SJCRH30 (cell line): ENCODE measurements at places on chromosomes 7 and 10. TPM values are rescaled to one million over a fixed set of nuclear protein-coding genes. Genes with fewer than 3 reads are reported as not detected.

- no peak for DNase-seq
Measured at GRCh38 chr10:95201736-95202135, 7.7 kb downstream of the ACSM6 start.

DNA sequence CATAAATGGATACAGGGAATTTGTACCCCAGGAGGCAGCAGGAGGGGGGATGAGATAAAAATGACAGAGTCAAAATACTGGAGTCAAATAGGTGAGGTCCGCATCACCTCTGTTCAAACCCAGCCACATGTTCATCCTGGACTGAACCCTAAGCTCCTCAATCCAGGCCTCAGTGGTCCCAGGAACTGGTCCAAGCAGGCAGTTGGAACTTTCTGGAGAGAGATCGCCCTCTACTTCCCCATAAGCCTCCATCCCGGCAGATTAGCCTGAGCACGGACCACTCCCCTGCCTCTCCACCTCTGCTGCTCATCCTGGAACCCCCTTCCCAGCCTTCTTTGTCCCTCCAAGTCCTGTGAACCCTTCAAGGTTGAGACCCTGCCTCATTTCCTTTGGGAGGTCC lies 959.7 kb upstream of the ZNF722 start:
- DNase-seq = no peak

DNA sequence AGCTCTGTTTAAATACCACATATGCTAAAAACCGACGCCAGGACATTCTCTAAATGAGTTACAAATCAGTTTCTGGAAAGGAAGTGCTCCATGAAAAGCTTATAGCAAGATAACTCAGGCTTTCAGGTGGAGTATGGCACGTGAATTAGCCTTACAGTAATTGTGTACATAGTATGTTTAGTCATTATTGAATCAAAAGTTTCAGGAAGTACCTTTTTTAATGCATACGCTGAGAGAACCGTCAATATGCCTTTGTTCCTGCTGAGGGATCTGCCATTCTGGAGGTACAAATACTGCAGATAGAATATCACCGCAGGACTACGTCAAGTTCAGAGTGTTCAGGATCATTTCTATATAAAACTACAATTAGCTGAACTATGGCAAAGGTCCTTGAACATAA lies 45.7 kb downstream of the ANKMY2 start:
- no peak for DNase-seq

- no peak for DNase-seq
Measured at GRCh38 chr7:84249656-84250055, 55.1 kb upstream of the SEMA3A start.

DNA sequence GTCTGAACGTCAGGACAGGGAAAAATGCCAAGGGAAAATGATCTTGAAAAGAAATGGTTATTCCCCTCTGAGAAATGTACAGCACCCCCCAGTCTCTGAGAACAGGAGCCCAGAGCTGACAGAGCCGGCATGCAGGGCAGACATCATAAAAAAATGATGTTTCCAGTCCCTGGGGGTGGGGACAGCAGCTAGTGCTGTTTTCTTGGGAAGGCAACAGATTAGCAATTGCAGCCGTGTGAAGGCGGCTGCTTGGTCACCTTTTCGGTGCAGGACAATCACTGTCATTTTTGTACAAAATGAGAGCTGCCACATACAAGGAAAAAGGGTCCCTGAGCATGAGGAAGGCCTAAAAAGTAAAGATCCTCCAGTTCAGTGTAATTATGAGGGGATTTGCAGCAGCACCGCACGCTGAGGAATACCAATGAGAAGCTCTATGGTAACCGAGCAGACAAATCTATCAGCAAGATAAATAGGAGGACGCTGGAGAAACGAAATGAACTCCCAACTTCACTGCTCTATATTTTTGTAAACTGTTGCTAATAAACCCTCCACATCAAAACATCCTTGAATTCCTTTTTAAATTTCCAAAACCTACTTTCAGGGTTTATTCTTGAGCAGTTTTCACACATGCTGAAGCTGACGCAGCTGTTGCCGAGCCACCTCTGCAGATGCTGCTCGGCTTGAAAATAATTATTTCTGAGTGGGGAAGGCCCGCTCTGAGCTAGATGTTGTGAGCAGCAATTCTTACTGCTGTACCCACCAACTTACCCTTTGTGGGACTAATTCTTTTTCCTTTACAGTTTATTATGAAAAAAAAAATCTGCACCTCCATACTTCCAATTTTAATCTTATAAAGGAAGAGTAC lies 98.2 kb upstream of the NEBL start:
- peak; percentile 30 for DNase-seq

GRCh38 chr7:128829391-128830166 lies 627 bp upstream of the FLNC start:
- DNase-seq = peak; percentile 60

GRCh38 chr7:47479821-47480575 lies 101.9 kb downstream of the TNS3 start:
- no peak for DNase-seq

GRCh38 chr7:87517136-87517815 lies 41.8 kb upstream of the ABCB4 start:
- DNase-seq = no peak

- no peak for DNase-seq
Measured at GRCh38 chr10:66252986-66253385, 672.9 kb upstream of the LRRTM3 start.

DNA sequence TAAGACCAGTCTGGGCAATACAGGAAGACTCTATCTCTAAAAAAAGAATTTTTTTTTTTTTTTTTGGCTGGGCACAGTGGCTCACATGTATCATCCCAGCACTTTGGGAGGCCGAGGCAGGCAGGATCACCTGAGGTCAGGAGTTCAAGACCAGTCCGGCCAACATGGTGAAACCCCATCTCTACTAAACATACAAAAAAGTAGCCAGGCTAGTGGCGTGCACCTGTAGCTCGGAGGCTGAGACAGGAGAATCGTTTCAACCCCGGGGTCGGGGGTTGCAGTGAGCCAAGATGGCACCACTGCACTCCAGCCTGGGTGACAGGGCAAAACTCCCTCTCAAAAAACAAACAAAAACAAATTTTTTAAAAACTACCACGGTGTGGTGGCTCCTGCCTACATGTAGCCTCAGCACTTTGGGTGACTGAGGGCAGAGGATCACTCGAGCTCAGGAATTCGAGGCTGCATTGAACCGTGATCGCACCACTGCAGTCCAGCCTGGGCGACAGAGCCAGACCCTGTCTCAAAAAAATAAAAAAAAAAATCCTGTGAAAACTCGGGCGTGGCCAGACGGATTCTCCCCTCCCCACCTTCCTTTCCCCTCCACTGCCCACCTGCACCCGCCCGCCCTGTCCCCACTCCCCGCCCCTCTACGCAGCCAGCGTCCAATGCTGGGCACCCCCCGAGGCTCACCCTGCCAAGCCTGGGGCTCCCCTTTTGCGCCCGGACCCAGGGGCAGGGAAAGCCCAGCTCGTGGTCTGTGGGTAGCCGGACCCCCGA lies 745 bp upstream of the ORAI2 start:
- no peak for DNase-seq

DNA sequence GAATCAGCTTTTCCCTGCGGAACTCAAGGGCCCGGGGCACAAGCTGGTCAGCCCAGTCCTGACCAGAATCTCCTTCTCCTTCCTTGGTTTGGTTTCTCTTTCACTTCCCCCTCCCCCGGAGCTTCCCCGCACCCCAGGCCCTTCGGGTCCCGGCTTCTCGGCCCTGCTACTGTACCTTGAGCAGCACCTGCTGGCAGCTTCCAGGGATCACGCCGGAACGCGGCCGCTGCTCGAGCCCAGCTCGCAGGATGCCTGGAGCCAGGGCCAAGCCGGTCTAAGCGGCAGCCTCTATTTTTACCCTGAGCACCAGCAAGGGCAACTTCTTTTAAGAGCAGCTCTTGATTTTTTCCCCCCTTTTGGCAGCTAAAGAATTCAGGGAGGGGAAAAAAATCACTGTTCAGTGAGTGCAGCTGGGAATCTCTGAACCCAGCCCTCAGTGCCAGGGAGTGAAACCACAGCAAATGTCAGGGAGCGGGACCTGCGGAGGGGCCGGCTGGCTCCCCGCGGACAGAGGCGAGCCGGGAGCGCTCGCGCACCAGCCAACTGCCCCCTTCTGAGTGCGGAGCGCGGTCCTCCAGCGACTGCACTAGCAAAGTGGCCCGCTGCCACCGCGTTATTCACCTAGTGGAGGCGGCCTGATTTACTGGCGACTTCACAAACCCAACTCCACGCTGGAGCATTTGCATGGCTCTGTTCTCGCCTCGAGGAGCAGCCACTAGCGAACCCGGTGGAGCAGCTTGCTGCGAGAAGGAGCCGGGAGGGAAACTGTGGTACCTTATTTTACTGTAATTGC lies 2.4 kb upstream of the INHBA start:
- DNase-seq = peak; percentile 30

GRCh38 chr10:21724687-21725367 lies 190.8 kb downstream of the MLLT10 start:
- peak; percentile 99 for DNase-seq

DNA sequence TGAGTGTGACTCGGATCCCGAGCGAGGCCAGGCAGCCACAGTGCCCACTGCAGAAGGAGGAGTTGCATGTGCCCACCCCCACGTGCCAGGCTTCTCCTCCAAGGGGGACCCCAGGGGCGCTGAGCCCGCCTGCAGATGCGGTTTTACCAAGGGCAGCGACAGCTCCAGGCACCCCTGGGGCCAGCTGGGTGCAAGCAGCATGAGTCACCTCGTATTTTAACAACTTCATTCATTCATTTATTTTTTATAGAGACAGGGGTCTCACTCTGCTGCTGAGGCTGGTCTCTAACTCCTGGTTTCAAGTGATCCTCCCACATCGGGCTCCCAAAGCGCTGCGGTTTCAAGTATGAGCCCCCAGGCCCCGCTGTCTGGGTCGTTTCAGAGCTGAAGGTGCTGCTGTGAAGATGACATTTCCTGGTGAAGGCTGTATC lies 1.3 kb upstream of the FOXL3 start:
- no peak for DNase-seq

- no peak for DNase-seq
Measured at GRCh38 chr7:116579835-116580234, 55.0 kb downstream of the CAV1 start.

DNA sequence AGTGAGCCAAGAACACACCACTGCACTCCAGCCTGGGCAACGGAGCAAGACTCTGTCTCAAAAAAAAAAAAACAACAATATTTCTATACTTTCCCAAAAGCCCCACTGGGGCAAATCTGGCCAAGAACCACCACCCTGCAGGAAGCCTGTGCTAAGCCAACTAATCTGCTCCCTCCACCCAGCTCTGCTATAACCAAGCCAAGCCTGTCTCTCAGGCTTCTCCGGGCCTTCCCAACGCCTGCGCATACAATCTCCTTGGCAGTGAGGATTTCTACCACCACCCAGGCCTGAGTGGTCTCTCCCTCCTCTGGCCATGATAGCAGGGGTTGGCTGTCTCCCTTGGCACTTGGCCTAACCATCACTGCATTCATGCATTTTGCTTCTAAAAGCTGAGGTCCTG lies 14.2 kb downstream of the DDX56 start:
- no peak for DNase-seq

DNA sequence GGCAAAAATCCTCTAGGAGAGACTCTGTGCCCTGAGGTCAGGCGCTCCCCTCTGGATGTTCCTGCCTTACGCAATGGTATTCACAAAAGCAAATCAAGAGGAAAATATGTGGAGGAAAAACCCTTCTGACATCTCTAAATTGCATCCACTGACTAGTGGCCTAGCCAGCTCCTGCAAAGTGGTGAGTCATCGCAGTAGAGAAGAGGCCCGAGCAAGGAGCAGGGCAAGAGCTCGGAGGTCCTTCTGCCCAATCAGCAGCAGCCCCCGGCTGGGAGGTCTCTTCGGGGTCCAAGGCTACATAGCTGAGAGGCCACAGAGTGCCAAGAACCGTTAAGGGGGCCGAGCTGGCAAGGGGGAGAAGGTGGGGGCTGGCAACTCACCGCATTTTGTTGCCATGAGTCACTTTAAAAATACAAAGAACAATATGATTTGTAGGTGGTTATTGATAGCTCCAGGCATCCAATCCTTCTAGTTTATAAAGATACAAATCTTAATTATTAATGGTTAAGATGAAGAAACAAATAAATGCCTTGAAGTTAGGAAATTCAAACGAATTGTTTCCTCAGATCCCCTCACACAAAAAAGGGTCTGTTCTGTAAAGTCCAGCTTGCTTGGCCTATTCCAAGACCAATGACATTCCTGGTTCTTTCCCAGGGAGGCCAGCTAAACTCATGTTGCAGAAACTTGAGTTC lies 161.6 kb downstream of the PKD1L1 start:
- DNase-seq = peak; percentile 93

- DNase-seq = no peak
Measured at GRCh38 chr7:101963693-101964092, 146.3 kb downstream of the CUX1 start.

DNA sequence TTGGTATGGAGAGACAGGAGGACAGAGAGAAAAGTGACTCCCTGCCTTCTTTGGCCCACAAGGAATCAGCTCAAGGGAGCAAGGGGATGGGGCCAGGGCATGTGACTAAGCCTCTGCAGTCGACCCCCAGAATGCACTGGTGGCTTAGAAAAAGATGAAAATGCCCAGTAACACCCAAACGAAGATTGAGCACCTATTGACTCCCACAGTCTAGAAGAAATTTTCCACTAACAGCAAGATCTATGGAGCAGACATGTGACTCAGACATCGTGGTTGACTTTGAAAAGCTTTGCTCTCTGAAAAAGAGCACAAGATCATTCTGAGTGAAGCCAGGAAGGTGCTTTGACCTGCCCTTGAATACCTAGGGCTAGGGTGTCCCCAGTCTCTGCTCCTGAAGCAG lies 586.0 kb downstream of the CALN1 start:
- DNase-seq = no peak

GRCh38 chr10:62130948-62131347 lies 137.7 kb downstream of the RTKN2 start:
- no peak for DNase-seq

- no peak for DNase-seq
Measured at GRCh38 chr10:23343591-23344240, 881 bp downstream of the C10orf67 start.

DNA sequence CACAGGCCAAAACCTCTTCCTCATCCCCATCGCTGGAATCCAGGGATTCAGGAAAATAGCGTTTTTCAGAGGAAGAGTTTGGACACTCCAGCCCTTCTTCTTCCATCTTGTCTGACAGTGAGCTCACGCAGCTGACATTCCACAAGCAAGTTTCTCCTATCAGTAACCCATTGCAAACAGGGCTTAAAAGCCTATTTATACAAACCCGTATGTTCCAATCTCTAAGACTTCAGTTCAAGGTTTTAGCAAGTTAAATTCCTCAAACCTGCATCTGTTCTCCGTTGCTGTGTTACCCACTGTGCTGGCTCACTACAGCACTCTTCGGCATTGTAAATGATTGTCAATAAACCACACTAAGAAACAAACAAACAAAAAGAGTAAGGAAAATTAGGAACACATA lies 373 bp downstream of the DHX32 start:
- no peak for DNase-seq

GRCh38 chr7:22589641-22590201 lies 89.7 kb upstream of the STEAP1B start:
- DNase-seq = peak; percentile 13

DPCD gene
- 35.7 and 36.2 TPM in 2 replicates for total RNA-seq

PTER gene
- total RNA-seq = 5.4 and 7.6 TPM in 2 replicates

RBAK gene
- total RNA-seq = 16.9 and 20.7 TPM in 2 replicates

CTAGE6 gene
- total RNA-seq = not detected in 2 replicates

SFRP5 gene
- total RNA-seq = not detected in 2 replicates

FEZF1 gene
- not detected in 2 replicates for total RNA-seq

POU6F2 gene
- total RNA-seq = not detected in 2 replicates

SPDYE5 gene
- total RNA-seq = not detected in 2 replicates

INHBA gene
- 0.08 TPM in 1 of 2 replicates, not detected in the other for total RNA-seq

SPAG6 gene
- 0.25 and 1.3 TPM in 2 replicates for total RNA-seq

PON1 gene
- total RNA-seq = 0.28 and 0.84 TPM in 2 replicates

ACHE gene
- 1.3 and 1.5 TPM in 2 replicates for total RNA-seq
